MCF 10A (cell line): ENCODE measurements at places on chromosomes 6 and 20. TPM values are rescaled to one million over a fixed set of nuclear protein-coding genes. Genes with fewer than 3 reads are reported as not detected.

DNA sequence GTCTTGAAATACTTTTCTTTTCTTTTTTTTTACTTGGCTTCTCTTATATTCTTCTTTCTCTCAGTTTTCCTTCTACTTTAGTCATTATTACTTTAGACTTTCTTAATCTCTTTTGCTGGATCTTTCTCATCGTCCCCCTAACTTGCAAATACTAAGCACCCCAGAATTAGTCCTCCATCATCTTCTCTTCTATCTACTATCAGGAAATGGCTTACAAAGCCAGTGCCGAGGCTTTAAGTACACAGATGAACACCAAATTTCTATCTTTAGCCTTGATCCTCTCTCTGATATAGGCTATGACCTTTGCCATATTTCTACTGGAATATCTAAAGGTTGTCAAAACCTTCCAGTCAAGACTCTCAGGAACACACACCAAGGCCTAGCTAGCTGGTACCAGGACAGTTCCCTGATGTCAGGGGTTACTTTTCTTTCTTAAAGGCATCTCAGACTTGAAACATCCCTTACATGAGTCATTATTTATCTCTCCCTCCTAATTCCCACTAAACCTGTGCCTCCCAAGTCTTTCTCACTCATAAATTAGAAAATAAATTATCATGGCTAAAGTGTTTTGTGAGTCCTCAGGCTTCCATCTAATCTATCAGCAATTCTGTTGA lies 278.6 kb upstream of the TCF21 start:
- no peaks in the 10 kb centered on the region for H3K27me3 ChIP-seq
- H3K27ac ChIP-seq = no peak overlapping the region
- H3K4me1 ChIP-seq = no peaks in the 10 kb centered on the region
- no peaks in the 10 kb centered on the region for H3K36me3 ChIP-seq
- DNase-seq = peak; percentile 72

DNA sequence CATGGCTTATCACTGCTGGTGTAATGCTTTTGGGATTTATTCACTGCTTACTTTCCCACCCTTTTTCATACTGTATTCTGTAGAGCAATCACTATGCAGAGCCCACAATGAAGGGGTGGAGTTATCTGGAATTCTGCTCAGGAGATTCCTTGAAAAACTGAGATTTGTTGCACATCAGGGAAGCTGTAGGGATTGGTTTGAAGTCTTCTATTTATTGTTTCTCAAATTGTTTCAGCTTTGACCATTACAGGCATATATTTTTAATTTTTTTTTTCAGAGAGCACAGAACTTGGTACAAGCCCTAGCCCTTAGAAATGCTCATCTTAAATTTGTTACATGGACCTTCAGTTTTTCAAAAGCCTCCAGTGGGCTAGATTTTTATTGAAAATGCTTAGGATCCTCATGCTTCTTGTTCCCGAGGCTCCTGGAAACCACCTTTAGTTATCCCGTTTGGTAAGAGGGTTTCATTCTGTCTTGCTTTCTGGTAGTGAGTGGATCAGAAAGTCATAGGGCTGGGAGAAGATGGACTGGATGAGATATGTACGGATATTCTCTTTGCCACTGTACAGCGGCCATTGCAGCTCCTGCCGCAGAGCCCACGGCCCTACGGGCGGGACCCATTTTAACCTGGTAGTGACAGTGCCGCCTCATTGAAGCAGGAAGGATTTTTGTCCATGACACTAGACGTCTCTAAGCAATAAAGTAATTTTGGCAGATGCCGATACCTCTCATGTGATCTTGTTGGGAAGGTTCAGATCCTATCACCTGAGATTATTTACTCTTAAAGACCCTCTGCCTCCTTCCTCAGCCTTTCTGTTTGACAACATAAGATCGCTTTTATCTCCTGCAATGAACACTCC lies 45.3 kb upstream of the ZNF184 start:
- H3K4me3 ChIP-seq = peak overlapping the region; percentile 92
- H3K27ac ChIP-seq = peak overlapping the region; percentile 85
- DNase-seq = peak; percentile 43
- no peaks in the 10 kb centered on the region for H3K4me1 ChIP-seq

GRCh38 chr20:44171775-44172571 lies 15.0 kb downstream of the JPH2 start:
- H3K36me3 ChIP-seq = peaks cover 13% of the 10 kb centered on the region
- no peaks in the 10 kb centered on the region for H3K27me3 ChIP-seq
- H3K27ac ChIP-seq = no peak overlapping the region
- DNase-seq = no peak

GRCh38 chr6:169362501-169363121 lies 109.0 kb upstream of the THBS2 start:
- H3K27me3 ChIP-seq = no peaks in the 10 kb centered on the region
- no peaks in the 10 kb centered on the region for H3K36me3 ChIP-seq
- H3K4me1 ChIP-seq = no peaks in the 10 kb centered on the region
- no peak for DNase-seq
- no peak overlapping the region for H3K4me3 ChIP-seq

- peaks cover 32% of the 10 kb centered on the region for H3K36me3 ChIP-seq
- peaks cover 21% of the 10 kb centered on the region for H3K4me1 ChIP-seq
- H3K27ac ChIP-seq = peak overlapping the region; percentile 75
- no peak for DNase-seq
- H3K27me3 ChIP-seq = no peaks in the 10 kb centered on the region
Measured at GRCh38 chr6:8100159-8100854, 2.0 kb downstream of the EEF1E1 start.

PTPRK gene
- 50.2 and 55.5 TPM in 2 replicates for total RNA-seq

PPP1R14C gene
- total RNA-seq = 32.0 and 38.7 TPM in 2 replicates

PI16 gene
- not detected in 2 replicates for total RNA-seq

POU5F1 gene
- 1.5 and 2.0 TPM in 2 replicates for total RNA-seq
